A549 treated with CpdA at 1 μM for 4 hours (cell line): ENCODE measurements at places on chromosomes 13 and 19. TPM values are rescaled to one million over a fixed set of nuclear protein-coding genes. Genes with fewer than 3 reads are reported as not detected.

The ARID3A gene
- total RNA-seq, result 2.9 to 5.8 TPM (median 5.2 TPM) in 5 replicates

The SIAH3 gene
- total RNA-seq, result not detected in 5 replicates

The PSG7 gene
- 0.08 to 0.13 TPM (median 0.08 TPM) in 3 of 5 replicates, not detected in the others for total RNA-seq

The AP1M1 gene
- 55.6 to 70.5 TPM (median 64.3 TPM) in 5 replicates for total RNA-seq

The NCAN gene
- 0.03 to 0.20 TPM (median 0.11 TPM) in 4 of 5 replicates, not detected in the other for total RNA-seq

The R3HDM4 gene
- 26.7 to 41.0 TPM (median 37.5 TPM) in 5 replicates for total RNA-seq

The TSSK6 gene
- total RNA-seq, result 0.83 to 2.1 TPM (median 2.0 TPM) in 5 replicates

The ZSCAN1 gene
- not detected in 5 replicates for total RNA-seq

The RNF17 gene
- total RNA-seq, result not detected in 5 replicates

The ITGBL1 gene
- total RNA-seq, result 1.5 to 1.7 TPM (median 1.6 TPM) in 5 replicates

The BRME1 gene
- 0.09 to 0.64 TPM (median 0.46 TPM) in 3 of 5 replicates, not detected in the others for total RNA-seq

The CEACAM19 gene
- 8.2 to 12.9 TPM (median 9.6 TPM) in 5 replicates for total RNA-seq

The TMEM221 gene
- total RNA-seq, result 0.56 to 0.92 TPM (median 0.74 TPM) in 5 replicates

The TMPRSS9 gene
- 0.03 TPM in 1 of 5 replicates, not detected in the others for total RNA-seq

The EMP3 gene
- 462 to 509 TPM (median 474 TPM) in 5 replicates for total RNA-seq

The ADM5 gene
- 3.9 to 7.0 TPM (median 6.8 TPM) in 5 replicates for total RNA-seq
